NCI-H526 treated with DMSO at 0.1 percent for 48 hours (cell line): ENCODE measurements at places on chromosomes 6 and 20.

DNA sequence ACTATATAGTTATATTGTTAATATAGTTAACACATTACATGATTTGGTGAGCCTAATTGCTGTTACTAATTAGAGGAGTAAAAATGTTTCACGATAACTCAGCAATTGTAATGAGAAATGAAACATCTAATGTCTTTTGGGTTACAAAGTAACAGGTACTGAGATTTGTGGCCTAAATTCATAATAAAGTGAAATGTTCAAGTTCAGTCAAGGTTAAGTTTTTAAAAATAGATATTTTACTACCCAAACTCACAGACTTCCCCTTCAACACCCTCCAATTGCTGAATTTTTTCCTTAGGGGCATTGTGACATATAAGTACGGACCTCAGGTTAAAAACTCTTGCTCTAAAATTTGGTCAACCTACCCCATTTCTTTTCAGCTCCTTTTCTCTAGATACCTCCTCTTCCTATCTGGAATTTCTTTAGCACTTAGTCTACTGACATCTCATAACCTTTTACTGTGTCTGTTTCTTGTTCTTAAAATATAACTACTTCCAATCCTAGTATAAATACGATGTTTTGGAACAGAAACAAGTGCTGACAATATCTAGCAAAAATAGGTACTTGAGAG, 112.3 kb upstream of the PRSS16 start:
- DNase-seq = no peak

DNA sequence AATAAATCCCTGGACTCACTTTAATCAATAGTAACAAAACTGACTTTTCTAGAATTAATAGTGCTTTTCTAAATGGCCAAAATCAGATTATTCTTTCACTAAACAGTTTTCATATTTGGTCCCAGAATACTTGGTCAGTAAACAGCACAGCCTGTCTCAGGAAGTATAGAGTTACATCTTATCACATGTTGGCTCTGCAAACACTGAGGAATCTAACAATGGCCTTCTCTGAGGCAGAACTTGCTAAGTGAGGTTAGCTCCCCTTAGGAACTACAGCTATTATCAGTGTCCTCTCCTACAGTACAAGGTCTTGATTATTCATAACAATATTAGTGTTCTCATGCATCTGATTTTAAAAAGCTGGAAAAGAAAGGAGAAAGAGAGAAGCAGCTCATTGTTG, 1622.8 kb downstream of the HACE1 start:
- no peak for DNase-seq

- DNase-seq = no peak
Measured at GRCh38 chr6:111494951-111495635, 12.1 kb upstream of the REV3L start.

- no peak for DNase-seq
Measured at GRCh38 chr6:43395776-43396175, 26.3 kb upstream of the ZNF318 start.

DNA sequence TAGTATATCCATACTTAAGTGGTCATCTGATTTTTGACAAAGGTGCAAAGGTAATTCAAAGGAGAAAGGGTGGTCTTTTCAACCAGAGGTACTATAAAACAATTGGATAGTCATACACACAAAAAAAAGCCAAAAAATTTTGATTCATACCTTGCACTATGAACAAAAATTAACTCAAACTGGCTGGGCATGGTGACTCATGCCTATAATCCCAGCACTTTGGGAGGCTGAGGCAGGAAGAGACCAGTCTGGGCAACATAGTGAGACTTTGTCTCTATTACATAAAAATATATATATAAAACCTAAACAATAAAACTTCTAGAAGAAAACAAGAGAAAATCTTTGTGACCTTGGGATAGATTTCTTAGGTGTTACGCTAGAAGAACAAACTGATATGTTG, 43.8 kb upstream of the ADIG start:
- DNase-seq = no peak

DNA sequence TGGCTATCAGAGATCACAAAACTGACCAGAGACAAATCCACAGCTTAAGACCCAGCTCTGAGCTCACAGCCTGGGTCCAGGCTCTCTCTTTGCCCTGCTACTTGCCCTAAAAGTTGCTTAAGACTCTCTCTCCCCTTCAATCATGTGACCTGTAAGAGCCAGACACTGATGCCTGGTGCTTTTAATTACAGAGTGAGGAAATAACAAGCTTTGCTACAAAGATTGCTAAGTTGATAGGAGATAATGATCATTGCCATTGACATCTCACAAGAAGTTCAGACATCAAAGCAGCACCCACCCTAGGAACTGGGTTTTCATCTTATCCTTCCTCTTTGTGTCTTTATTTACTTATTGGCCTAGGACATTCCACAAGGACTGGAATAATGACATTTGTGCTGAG, 125.9 kb upstream of the CD93 start:
- DNase-seq = no peak

GRCh38 chr6:118606268-118606667, 45.1 kb downstream of the CEP85L start:
- no peak for DNase-seq

DNA sequence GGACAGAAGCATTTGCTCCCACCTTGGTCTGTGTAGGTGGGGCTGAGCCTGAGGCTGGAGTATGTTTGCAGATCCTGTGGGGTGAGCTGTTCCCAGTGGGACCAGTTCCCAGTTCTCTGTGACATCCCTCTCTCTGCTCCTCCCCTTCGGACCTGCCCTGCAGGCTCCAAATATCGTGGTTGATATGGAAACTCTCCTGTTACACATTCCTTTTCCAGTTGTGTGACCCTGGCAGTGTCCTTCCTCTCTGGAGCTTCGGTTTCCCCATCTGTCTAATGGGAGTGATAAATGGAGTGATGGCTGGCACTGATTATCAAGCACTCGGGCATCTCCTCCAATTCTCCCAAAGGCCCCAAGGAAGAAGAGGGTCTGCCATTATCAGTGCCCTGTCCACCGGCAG, 15.7 kb upstream of the TGM2 start:
- no peak for DNase-seq

DNA sequence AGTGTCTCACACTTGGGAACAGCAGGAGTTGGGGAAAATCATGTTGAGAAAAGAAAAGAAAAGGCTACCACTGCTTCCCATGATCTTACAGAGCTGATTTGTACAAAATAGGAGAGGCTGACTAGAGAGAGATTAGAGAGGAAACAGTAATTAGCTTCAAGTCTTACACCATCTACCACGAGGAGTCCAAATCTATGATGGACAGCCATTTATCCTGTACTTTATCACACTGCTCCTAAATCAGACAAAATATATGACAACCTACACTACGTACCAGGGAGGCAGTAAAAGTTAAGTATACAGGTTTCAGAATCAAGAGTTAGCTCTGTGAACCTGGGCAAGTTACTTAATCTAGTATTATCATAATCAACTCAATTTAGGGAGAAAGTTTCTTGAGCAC, 38.0 kb downstream of the RARS2 start:
- no peak for DNase-seq

DNA sequence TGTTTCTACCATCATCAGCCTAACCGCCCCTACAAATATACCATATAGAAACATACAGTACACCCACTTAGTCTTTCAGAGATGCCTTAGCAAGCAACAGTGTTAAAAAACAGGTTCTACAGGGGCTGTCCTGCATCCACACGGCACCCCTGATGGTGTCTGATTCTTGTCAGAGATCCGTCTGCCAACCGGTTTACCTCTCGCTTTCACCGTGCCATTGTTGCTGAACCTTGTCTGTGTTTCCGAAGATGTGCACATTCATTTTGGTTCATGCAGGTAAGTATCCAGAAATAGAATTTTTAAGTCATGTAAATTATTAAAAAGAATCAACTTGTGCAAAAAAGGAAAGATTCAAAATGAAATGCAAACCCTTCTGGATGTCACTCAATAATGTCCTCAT, 52.9 kb downstream of the EPHA7 start:
- no peak for DNase-seq

DNA sequence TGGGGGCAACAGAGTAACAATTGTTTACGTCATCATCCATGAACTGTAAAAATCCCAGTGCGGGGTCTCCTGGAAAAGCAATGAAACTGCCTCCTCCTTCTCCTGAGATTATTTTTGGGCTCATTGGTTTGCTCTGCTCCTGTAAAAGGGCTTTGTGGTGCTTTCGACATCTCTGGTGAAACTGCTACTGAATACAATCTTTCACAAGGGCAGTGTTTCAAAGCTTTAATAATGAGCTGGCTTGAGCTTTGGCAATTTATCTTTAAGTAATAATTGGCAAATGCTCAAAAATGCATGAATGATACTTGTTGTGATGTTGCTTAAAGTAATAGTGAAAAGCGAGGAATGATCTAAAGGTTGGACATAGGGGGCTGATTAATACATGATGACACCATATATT, 43.5 kb upstream of the ENPP1 start:
- DNase-seq = no peak

DNA sequence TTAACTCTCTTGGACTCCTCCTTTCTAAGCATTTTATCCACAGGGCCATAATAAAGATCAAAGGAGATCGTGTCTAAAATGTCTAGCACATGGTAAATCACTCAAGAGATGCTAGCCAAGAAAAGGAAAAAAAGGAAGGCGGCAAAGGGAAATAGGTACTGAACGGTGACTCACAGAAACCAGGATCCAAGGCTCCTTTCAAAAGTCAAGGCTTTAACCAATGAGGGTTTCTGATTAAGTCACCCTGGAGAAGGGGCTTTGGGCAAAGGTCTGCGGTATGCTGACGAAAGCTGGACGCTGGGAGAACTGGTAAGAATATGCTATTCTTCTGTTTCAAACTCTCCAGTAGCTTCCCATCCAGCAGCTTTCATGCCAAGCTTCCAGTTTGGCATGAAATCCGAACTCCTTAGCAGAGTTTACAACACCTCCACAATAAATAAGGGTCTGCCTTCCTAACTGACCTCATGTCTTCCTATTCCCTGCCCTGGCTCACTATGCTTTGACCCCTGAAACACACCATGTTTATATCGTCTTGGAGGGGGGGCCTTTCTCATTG, 1.0 kb downstream of the TOMM34 start:
- DNase-seq = no peak

GRCh38 chr20:41509316-41510200, 108.6 kb downstream of the CHD6 start:
- peak; percentile 2 for DNase-seq

DNA sequence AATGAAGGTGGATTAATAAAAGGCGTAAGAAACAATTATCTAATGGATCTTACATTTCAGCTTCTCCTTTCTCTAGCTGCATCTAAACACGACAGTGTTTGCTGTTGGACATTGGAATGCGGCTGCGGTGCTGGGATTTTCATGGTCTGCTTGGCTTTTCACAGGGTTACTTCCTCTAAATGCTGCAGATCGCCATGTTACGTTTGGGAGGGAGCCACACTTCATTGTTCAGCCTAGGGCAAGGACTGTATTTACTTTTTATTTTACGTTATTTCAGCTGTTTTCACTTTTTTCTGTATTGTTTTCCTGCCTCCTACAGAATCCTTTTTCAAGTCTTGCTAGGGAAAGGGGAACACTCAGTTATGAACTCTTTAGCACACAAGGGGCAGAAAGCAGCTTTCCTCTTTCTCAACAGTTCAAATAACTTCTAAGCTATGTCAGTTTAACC, 97.9 kb upstream of the MTHFD1L start:
- no peak for DNase-seq

DNA sequence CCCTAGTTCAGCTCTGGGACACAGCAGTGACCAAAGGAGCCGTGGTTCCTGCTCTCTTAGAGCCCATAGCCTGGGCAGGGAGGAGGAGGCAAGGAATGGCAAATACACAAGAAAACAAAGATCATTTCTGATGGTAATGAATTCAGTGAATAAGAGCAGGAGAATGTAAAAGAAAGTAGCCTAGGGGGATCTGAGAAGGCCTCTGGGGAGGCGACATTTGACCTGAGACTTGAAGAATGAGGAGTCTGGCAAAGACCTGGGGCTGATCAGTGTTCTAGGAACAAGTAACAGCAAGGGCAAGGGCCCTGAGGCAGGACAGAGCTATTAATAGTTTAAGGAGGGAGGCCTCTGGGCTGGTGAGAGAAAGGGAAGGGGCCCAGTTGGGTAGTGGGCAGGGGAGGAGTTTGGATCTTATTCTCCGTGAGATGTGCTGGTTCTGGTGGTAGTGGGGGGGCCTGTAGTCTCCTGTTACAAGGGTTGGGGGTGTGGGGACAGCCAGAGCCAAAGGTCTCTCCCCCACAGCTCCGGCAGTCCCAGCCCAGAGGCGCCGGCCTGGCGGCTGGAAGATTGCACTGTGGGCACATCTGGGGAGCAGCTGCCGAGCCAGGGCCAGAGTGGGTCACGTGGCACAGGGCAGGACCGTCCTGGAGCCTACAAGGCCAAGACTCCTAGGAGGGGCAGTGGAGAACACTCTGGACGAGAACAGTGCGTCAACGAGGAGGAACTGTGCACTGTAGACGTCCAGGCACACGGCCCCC, 9.3 kb upstream of the ID1 start:
- no peak for DNase-seq

- DNase-seq = no peak
Measured at GRCh38 chr6:71330501-71330900, 41.9 kb downstream of the OGFRL1 start.

GRCh38 chr6:138117376-138117914, 10.2 kb upstream of the PERP start:
- no peak for DNase-seq

DNA sequence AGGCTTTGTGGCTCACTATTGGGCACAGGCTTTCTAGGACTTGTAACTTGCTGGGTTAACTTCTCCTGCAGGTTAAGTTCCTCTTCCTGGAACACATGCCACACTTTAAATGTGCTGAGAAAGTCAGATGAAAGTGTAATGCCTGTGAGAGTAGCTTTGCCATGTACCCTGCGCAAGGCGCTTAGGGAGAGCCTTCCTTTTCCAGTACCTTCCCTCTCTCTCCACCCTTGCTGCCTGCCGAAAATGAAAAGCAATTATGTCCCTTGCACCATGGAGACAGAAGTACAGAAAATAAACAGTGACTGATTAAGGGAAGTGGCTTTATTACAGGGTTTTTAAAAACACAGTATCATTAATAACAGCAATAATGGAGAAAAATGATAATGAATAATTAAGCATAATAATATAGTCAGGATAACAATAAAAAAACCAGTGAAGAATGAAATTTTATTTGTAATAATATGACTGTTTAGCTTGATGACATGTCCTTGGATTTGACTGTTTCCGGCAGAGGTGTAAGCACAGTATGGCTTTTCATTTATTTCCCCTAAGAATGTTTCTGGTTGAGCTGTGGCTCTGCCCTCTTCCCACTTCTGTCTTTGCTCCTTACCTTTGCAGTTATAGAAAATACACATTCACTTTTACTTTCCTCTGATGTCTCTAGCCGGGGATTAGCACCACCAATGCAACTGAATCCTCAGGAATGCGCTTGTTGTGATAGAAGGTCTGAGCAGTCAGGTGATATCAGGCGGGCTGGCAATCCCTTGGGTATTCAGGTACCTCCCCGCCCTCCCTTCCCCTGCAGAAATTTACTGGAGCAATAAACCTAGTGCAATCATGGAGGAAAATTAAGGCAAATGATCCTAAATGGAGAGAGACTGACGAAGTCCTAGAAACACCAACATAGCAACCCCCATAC, 472.3 kb upstream of the CITED2 start:
- peak; percentile 79 for DNase-seq

GRCh38 chr6:21398741-21399325, 194.7 kb upstream of the SOX4 start:
- no peak for DNase-seq

- DNase-seq = no peak
Measured at GRCh38 chr6:152673236-152673635, 24.5 kb upstream of the MYCT1 start.
